Amygdala (tissue), 56 donors: ENCODE measurements at places on chromosomes 2 and 18.

GRCh38 chr2:32752952-32753351, 125.1 kb downstream of the TTC27 start:
- DNase-seq, result no peak

- no peak for DNase-seq
These were observed 723 bp upstream of the MBD1 start for GRCh38 chr18:50281972-50282520.

GRCh38 chr2:86398500-86399474, 42.4 kb upstream of the KDM3A start:
- no peak for DNase-seq

DNA sequence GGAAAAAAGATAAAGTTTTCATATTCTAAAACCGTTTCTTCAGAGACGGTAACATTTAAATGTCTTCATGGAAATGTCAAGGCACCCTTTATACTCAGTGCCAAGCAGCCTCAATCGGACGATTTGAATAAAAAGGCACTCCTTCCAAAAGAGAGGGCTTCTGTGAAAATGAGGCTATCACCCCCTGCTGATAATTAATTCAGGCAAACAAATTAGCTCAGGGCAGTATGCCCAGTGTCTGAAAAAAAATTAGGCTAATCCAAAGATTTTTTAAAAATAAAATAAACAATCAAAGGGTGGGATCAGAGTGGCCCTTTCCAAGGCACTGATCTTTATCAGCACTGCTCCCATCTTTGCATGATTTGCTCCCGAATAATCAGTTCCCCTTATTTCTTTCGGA, 151.0 kb upstream of the PID1 start:
- DNase-seq, result no peak

DNA sequence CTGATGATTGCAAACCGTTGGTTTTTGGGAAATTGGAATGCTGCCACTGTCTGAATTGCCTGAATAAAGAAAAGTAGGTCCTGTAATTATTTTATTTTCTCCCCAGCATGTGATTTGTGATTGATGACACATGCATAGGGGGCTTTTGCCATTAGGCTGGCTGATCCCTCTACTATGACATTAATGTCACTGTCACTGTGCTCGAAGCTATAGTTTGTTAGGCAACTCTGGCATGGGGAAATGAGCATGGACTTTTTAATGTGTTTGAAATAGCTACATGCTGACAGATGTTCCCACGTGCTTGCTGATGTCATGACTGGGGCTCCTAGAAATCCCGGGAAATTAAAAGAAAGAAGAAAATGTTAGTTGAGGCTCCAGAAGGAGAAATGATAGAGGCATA, 99.1 kb downstream of the HRH4 start:
- no peak for DNase-seq

DNA sequence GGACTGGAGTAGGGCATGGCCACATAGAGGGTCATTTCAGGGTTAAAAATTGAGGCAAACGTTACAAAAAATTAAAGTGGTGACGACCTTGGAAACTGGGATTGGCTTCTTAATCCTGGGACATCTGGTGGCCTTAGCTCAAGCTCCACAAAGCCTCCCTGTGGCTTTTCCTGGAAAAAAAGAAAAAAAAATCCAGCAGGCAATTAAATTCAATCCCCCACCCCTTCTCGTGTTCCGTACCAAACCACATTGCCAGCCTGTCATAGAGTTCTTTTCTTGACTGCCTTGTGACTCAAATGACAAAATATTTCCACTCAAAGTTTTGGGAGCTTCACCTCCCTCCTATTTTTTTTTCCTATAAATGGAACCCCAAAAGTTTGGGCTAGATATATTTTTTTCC, 195.6 kb downstream of the HRH4 start:
- no peak for DNase-seq

GRCh38 chr2:197081294-197081693, 154.8 kb upstream of the PGAP1 start:
- DNase-seq, result no peak

- DNase-seq, result no peak
These were observed 52.9 kb upstream of the NABP1 start for GRCh38 chr2:191625016-191625415.

DNA sequence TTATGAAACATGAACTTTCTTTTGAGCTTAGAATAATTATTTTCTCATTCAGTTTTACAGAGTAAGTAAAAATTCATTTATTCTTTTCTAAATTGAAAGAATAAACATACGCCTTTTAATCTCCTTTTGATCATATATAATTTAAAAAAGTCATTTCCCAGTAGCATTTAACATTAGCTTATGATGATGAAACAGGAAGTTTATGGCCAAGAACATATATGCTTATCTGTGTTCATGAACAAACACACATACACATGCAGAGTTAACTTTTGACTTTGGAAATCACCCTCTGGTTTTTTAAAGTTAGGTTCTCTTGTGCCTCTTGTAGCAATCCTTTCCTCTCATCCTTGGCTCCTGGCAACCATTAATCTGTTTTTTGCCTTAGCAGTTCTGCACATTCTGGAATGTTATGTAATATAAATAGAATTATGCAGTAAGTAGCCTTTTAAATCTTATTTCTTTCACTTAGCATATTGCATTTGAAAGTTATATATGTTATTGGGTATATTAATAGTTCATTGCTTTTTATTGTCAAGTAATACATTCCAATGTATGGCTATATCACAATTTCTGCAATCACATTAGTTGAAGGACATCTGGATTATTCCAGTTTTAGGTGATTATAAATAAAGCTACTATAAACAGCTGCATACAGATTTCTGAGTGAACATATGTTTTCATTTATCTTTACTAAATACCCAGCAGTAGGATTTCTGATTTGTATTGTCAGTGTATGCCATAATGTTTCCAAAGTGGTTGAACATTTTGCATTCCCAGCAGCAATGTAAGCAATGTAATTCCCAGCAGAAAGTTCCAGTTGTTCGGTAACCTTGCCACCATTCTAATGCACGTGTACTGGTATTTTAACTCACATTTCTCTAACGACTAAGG, 210.3 kb downstream of the ZRANB3 start:
- DNase-seq, result no peak

DNA sequence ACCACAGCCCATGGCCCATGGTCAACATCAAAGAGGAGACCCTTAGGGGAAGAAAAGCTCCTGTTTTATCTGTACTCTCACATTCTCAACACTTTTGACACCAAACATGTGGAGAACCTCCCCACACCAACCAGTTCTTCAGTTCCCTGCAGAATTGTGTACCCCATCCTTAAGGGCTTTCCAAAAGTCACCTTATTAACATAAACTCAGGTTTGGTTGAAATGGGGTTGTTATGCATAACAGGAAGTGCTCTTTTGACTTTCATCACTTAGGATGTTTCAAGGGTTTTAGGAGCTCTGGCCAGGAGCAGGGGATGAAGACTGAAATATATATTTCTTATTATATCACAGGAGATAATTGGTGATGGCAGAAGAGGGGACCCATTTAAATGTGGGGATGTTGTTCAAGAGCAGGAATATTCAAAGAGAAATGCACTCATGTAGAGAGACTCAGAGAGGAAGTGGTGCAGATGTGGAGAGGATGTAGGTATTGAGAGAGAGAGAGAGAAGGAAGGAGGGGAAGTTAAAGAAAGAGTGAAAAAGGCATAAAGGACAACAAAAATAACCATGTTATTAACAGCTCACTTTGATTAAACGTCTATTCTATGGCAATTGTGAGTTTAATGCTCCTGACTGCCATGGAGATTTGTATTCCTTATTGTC, 35.2 kb downstream of the SP140L start:
- no peak for DNase-seq

DNA sequence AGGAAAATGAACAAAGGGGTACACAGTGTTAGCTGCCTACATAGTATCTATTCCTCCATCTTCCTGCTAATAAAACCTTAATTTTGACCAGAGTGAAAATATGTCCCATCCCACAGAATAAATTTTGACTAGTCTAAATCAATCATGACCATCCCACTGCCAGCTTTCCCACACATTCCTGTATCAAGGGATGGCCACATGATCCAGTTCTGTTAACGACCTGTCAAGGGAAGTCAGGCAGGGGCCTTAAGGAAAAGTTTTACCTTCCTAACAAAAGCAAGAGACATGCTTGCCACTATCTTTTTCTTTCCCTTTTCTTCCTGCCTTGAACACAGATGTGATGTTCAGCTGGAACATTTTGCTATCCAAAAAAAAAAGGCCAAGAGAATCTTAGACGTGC, 185.0 kb upstream of the CHAC2 start:
- DNase-seq, result no peak

GRCh38 chr18:38805256-38805655, 1239.7 kb upstream of the CELF4 start:
- DNase-seq, result no peak

GRCh38 chr2:166610913-166611305, 116.9 kb upstream of the SCN7A start:
- no peak for DNase-seq

GRCh38 chr2:105691947-105692390, 52.7 kb upstream of the NCK2 start:
- no peak for DNase-seq

DNA sequence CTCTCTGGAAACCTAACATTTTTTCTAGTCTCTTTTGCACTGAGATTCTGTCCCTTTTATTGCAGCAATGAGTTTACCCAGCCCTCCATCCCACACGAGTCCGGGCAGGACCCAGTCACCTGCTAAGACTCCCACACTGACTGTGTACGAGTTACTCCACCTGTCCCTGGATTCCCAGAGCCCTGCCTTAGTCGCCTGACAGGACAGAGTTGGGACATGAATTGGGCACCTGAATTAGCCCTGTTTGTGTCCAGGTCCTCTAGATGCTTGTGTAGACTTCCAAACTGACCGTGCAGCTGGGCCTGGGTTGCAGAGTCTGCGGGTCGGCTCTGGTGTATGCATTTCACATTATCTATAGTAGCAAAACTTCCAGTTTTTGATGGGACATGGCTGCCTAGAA, 238.7 kb downstream of the VAPA start:
- DNase-seq, result no peak

GRCh38 chr2:112187046-112187715, 49.0 kb downstream of the FBLN7 start:
- DNase-seq, result no peak

GRCh38 chr2:61742955-61743354, 110.9 kb downstream of the FAM161A start:
- DNase-seq, result no peak

DNA sequence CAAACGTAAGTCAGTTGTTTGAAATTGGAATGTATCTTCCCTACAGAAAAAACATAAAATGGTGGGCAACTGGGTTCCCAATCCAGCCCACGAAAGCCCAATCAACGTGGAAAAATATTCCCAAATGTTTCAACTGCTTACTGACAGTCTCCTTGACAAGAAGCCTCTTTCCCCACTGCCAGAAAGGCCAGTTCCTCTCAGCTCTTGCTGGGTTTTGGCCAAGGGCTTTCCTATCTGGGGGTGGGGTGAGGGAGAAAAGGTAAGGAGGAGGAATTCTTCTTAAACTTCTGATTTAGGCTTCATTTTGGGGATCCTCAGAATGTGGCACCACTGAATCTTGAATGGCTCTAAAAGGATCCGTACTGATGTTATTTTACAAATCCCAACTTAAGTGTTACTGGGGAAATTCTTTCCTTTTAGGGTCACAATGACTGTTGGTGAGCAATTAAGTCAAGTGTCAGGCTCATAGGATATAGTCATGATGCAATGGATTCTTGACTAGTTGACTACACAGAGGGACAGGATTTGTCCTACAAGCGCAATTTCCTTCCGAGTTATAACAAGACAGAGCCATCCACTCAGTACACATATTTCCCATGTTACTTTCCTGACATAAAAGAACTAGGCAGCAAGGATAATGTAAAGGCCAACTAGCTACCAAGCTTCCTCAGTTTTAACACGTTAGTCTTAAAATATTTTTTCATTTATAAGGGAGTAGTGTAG, 73.6 kb downstream of the SPRED2 start:
- no peak for DNase-seq

- no peak for DNase-seq
These were observed 40.9 kb downstream of the TWIST2 start for GRCh38 chr2:238888781-238889180.

GRCh38 chr2:177295484-177295883, 31.0 kb upstream of the NFE2L2 start:
- DNase-seq, result no peak

DNA sequence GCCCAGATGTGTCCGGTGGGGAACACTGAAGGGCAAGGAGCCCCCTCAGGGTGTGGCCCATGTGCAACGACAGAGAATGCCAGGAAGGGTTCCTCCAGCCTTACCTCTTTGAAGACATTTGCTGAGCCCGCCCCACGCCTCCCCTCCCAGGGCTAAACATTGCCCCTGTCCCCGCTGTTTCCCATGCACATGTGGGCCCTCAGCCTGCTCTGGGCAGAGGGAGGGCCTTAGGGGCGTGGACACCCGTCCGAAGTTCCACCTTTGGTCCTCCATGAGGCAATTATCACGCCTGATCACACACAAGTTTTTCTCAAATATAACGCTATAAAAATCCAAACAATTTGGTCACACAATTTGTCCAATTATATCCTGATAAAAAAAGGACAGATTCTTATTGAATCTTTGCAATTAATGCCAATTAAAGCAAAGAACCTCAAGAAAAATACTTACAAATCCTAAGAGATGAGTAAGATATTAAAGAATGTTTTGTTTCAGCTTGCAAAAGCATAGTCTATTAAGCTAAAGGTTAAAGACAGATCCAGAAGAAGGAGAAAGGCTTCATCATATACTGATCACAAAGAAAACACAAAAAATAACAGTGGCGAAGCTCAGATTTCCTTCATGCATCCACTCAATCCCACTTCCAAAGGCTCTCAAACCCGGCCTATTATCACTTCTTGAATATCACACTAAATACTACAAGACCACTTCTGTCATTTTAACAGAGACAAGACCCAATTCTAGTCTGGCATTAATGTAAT, 55.2 kb upstream of the LDLRAD4 start:
- DNase-seq, result no peak

DNA sequence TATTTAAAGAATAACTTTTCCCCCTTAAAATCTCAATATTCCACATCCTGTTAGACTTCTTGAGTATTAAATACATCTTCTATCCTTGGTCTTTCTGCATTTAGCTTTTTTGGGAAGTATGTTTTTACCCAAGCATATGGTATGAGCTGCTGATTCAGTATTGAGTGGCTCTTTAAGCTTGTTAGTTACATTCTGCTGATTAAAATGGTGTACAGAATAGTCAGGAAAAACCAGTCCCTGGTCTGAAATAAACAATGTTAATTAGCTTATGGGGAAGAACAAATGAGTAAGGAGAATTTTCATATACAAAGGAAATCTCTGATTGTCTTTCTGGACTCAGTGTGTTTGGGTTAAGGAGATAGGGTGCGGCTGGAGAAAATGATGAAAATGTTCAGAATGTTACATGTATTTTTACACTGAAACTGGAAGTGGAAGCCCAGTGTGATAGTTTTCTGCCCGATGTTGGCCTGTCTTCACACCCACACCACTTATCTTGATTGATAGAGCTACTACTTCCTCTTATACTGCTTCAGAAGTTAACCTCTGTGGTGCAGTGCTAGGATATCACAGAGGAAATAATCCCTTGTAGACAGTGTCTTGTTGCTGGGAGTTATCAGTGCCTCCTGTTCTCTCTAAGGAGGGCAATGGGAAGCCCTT, 84.0 kb downstream of the MSH2 start:
- DNase-seq, result no peak

- no peak for DNase-seq
These were observed 102.6 kb upstream of the HS6ST1 start for GRCh38 chr2:128421286-128421685.
